Anterior cingulate cortex (tissue), 58 donors: ENCODE measurements at places on chromosomes 12 and 14.
A peak's percentile ranks its signal among the peaks of the same experiment; 100 is the strongest.

GRCh38 chr12:49750027-49750995 is 9.0 kb downstream of the TMBIM6 start:
- DNase-seq = no peak

DNA sequence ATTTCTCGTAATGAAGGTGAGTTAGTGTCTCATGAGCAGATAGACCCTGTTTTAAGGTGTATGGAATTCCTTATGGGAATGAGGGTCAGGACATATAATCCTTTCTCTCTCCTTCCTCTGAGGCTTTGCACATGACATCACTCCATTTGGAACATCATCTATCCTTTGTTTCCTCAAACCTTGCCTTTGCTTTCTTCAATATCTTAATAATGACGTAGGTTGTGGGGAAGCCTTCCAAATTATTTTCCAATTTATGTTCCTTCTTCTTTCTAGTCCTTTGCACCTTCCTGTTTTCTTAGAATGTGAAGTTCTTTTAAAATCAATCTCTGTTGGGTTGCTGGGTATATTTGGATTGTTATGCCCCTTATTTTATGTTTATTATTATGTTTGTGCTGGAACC is 502.9 kb upstream of the STXBP6 start:
- DNase-seq = no peak

DNA sequence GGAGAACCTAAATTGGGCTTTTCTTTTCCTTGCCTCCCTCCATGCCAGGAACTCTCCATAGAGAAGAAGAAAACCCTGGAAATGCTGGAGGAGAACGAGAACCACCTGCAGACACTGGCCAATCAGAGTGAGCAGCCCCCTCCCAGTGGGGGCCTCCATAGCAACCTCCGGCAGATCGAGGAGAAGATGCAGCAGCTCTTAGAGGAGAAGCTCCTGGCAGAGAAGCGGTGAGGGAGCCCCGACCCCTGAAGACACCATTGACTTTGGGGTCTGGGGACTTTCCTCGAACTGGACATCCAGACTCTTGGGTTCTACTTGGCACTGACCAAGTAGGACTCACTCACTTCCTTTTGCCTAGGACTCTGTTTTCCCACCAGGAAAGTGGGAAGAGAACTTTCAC is 41.4 kb downstream of the PLEKHD1 start:
- no peak for DNase-seq

GRCh38 chr12:9124383-9125031 is 8.8 kb upstream of the A2M start:
- no peak for DNase-seq

- DNase-seq = no peak
Measured at GRCh38 chr14:45891417-45892080, 638.5 kb upstream of the MIS18BP1 start.

DNA sequence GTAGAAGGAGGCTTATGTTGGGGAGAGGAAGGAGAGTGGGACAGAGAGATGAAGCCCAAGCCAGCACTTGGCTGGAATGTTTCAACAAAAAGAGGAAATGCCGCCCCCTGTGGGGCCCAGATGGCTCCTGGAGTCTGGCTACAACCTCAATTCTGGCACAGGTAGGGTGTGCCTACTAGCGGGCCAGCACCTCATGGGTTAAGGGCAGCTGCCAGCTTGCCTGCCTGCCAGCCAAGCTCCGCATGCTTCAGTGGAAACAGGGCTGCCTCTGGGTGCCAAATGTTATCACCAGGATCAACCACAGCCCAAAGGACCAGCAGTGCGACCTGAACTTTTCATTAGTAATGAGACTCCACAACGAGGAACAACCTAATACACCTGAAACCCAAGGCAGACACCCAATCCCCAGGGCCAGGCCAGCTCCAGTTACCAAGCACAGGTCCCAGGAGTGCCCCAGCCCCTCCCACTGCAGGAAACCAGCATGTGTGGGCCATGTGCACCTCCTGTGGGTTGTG is 11.3 kb downstream of the RAB15 start:
- no peak for DNase-seq

- no peak for DNase-seq
Measured at GRCh38 chr14:62006116-62006731, 244.0 kb downstream of the SNAPC1 start.

DNA sequence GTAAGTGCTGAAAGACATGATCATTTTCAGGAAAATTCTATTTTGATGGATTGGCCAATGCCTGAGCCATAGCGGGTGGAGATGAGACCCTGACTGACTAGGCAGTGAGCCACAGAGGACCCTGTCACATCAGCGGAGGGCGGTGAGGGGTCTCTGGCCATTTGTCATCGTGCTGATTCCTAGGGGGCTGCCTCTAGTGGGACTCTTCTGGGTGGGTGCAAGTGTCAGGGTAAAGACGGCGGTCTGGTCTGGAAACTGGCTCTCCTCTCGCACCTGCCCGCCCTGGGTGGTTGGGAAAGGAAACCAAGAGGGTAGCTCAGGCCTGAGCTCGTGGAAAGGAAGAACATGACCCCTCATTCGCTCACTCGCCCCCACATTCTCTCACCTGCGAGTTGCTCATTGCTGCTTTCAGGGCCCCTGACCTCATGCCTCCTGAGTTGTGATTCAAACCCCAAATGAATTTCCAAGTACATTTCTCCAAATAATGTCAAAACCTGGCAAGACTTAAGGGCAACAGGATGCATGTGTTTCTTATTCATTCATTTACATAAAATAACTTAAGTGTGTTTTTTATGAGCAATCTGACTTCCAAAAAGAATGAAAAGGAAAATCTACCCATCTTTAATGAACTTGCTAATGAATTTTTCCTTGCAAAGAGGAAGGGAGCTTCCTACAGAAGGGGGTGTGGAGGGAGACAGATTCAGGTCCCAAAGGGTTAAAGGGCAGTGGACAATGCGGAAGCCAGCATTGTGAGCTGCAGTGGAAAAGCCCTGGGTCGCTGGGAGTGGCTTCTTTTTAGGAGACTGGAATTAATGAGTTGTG is 12.8 kb downstream of the MEG3 start:
- no peak for DNase-seq

- DNase-seq = no peak
Measured at GRCh38 chr12:15811214-15812127, 22.3 kb upstream of the EPS8 start.

DNA sequence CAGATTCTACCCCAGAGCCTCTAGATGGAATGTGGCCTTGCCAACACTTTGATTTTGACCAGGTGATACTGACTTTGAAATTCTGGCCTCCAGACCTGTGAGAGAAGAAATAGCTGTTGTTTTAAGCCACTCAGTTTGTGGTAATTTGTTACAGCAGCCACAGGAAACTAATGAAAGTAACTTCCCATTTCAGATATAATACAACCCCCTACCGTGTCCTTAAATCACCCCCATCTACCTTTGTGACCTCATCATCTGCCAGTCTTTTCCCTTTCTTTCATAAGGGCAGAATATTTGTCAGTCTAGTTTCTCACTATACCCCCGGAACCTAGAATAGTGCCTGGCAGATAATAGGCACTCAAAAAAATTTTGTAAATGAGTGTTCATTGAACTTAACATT is 39.6 kb downstream of the PPP4R4 start:
- DNase-seq = no peak

GRCh38 chr12:130482448-130482847 is 144.8 kb downstream of the PIWIL1 start:
- DNase-seq = no peak

- no peak for DNase-seq
Measured at GRCh38 chr12:43638806-43639205, 86.8 kb upstream of the ADAMTS20 start.

GRCh38 chr12:6553051-6553868 is 2.6 kb downstream of the IFFO1 start:
- DNase-seq = no peak

DNA sequence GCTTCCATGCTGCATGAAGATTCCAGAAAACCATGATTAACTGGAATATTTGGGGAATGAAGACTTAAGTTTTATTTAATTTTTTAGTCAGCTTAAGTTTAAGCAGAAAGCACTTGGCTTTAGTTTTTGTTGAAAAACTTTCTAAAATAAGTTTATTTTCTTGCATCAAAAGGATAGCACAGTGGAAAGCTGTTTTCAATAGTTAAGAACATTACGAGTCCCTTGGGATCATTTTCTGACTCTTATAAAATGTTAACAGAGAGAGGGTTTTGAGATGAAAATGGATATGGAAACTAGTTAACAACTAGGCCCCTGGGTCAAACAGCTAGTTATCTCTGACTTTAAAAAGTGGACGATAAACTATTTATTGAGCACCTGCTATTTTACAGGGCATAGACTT is 181.9 kb upstream of the SLC38A2 start:
- no peak for DNase-seq

GRCh38 chr14:94354638-94355185 is 31.6 kb upstream of the SERPINA6 start:
- DNase-seq = no peak

- DNase-seq = no peak
Measured at GRCh38 chr12:57340104-57340503, 89.1 kb upstream of the STAC3 start.

- no peak for DNase-seq
Measured at GRCh38 chr12:49588721-49589516, 16.5 kb downstream of the FAM186B start.

DNA sequence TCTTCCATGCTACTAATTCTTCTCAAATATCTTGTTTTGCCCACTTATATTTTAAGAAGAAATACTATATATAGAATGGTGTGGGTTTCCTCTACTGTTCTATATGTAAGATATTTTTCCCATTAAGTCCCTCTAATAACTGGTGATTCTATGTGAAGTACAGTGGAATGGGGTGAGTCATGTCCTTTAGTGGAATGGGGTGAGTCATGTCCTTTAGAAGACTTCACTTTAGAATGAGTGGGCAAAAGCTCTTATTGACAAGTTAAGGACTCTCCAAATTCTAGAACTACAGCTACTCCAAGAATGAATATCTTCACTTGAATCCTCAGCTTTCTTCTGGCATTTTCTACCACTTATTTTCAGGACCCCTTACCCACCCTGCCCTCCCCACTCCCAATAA is 349.9 kb downstream of the ETNK1 start:
- no peak for DNase-seq

GRCh38 chr12:25099010-25099409 is 96.0 kb downstream of the DNAI7 start:
- DNase-seq = no peak

- DNase-seq = no peak
Measured at GRCh38 chr12:52277486-52278245, 3.2 kb downstream of the KRT86 start.

DNA sequence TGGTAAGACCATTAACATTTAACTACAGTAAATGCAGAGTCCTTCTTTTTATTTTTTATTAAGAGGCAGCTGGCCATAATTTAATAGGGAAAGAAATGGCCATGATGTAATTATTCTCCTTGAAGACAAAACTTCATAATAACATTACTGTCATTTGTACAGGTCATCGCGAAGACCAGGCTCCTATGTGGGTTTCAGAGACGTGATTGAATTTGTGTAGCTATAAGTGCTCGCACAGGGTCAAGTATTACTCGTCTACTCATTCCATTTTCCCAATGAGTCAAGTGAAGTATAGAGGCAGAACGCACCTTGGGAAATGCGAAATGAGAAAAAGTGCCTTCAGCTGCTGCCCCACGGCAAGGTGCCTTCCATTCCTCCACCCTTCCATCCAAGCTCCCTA is 40.4 kb downstream of the EGLN3 start:
- DNase-seq = no peak

GRCh38 chr14:55752580-55753390 is 172.8 kb downstream of the KTN1 start:
- DNase-seq = no peak

- DNase-seq = no peak
Measured at GRCh38 chr12:12616512-12617310, 5.0 kb downstream of the CREBL2 start.

- no peak for DNase-seq
Measured at GRCh38 chr12:39372929-39373328, 70.0 kb downstream of the KIF21A start.

- no peak for DNase-seq
Measured at GRCh38 chr14:83826838-83827237, 1703.1 kb upstream of the FLRT2 start.

DNA sequence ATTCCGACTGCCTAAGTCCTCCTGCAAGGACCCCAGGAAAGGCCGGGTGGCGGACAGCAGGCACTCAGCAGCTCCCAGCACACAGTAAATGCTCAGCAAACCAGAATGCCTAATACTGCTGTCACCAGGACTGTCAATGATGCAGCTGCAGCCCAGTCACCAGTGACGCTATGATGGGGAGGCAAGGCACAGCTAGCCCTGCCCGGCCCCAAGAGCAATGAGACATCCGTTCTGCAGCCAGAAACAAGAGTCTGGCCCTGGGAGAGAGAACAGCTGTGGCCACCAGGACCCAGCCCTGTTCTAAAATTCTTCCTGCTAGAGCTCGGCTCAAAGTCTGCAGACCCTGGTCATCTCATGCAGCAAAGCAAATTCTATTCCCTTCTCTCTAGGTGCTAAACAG is 69.8 kb downstream of the NCOR2 start:
- DNase-seq = peak; percentile 64

DNA sequence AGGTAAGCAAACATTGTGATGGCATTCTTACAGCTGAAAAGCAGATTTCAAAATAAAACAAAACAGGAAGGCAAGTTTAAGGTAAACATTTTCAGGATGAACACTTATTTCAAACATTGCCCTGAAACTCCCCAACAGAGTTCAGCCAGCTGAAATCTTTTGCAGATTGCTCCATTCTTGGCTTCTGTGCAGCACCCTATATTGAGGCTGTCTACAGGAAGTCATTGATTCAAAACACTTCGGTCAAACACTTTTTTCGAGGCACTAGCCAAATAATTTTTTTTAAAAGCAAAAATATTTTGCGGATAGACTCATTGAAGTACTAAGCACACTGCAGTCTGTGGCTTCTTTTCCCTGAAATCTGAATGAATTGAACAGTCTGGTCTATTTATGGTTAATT is 318.1 kb upstream of the PDE3A start:
- no peak for DNase-seq

DNA sequence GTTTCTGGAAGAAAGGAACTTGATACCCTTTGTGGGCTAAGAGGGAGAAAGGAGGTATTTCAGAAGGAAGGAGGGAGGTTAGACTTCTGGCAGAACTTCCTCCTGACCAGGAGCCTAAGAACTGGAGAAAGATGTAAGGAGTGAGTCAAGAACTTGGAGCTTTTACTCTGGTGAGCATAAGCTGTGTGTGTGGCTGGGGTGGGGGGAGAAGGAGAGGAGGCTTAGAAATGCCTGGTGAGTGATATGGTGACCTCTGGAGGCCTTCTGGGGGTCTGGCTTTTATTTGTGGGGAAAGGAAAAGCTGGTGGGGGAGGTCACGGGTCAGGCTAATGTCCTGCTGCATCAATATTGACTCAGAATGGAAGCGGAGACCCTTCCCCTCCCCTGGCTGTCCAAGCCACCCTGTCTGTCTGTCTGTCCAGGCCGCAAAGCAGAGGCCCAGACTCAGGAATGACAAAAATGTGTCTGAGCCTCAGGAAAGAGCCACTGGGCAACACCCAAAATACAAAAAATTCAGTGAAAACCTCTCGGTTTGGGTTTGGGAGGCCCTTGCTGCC is 4.8 kb downstream of the LRP1 start:
- no peak for DNase-seq
